ENCODE measurements at places on chromosomes 12 and 14.
A peak's percentile ranks its signal among the peaks of the same experiment; 100 is the strongest.

GRCh38 chr12:16347391-16348298 is at the start of gene MGST1:
TSS of gene MGST1 (plus strand) at chr12:16347645. CDS start at chr12:16354253, 6,608 bp downstream.
- no peak for DNase-seq

DNA sequence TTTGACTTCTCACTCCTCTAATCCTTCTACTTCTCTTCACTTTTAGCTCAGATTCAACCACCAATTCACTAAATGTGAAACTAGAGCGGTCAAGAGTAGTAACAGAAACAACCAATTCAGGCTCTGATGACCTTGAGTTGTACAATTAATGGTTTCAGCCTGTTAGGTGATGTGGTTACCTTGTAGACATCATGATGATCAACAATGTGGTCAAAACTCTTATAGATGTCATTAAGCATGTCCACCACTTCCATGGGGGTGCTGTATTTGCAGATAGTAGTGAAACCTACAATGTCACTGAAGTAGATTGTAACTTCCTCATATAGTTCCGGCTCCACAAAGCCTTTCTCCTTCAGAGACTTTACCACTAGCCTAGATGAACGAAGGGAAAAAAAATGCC is 54.1 kb upstream of the PLBD1 start:
- no peak for DNase-seq

GRCh38 chr14:75373616-75374015 is 54.2 kb upstream of the JDP2 start:
- no peak for DNase-seq

DNA sequence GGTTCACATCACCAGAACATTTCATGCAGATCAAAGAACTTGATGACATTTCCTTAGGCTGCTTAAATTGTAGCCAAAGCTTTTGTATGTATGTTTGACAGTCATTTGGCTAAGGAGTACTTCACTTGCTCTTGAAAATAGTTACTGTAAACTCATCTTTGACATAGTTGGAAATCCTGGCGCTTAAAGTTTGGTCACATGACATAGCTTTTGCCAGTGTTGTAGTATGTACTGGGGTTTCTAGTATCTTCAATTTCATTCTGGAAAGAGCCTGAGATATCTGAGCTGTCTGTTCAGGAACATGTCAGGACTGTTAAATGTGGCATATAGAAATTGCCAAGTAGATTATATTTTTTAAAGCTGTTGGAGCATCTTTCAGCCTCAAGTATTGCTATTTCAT is 55.7 kb downstream of the WDR20 start:
- DNase-seq: no peak

- peak; percentile 53 for DNase-seq
Observed at GRCh38 chr14:85572845-85573244, 42.9 kb downstream of the FLRT2 start.
